Fibroblast of villous mesenchyme (primary cell): ENCODE measurements at places on chromosomes 6 and 20. TPM values are rescaled to one million over a fixed set of nuclear protein-coding genes. Genes with fewer than 3 reads are reported as not detected.

The SLC2A4RG gene
- total RNA-seq = 24.2 and 35.1 TPM in 2 replicates

The AK9 gene
- total RNA-seq = 3.5 TPM in 2 replicates

The MRPS18A gene
- 26.8 and 34.8 TPM in 2 replicates for total RNA-seq

The TGM3 gene
- total RNA-seq = not detected in 2 replicates

The TRIM31 gene
- not detected in 2 replicates for total RNA-seq

The TUBB2B gene
- total RNA-seq = 4.8 and 5.2 TPM in 2 replicates

The NOX3 gene
- not detected in 2 replicates for total RNA-seq

The CYP21A2 gene
- under 0.01 TPM in 2 replicates for total RNA-seq

The PSORS1C2 gene
- total RNA-seq = not detected in 2 replicates

The FNDC11 gene
- 0.86 and 0.97 TPM in 2 replicates for total RNA-seq

The ANKRD66 gene
- not detected in 2 replicates for total RNA-seq

The MYLK4 gene
- 0.43 and 0.64 TPM in 2 replicates for total RNA-seq

The CST2 gene
- not detected in 2 replicates for total RNA-seq

The BTN1A1 gene
- total RNA-seq = not detected in 2 replicates

The CDH4 gene
- total RNA-seq = 1.3 and 1.7 TPM in 2 replicates

The NKX2-4 gene
- total RNA-seq = not detected in 2 replicates

The SMLR1 gene
- total RNA-seq = not detected in 2 replicates

The MRAP2 gene
- not detected in 2 replicates for total RNA-seq

The DZANK1 gene
- total RNA-seq = 0.64 and 1.3 TPM in 2 replicates

The CFAP61 gene
- 0.43 TPM in 1 of 2 replicates, not detected in the other for total RNA-seq
